ENCODE measurements at places on chromosomes 2 and 18.
A peak's percentile ranks its signal among the peaks of the same experiment; 100 is the strongest.

DNA sequence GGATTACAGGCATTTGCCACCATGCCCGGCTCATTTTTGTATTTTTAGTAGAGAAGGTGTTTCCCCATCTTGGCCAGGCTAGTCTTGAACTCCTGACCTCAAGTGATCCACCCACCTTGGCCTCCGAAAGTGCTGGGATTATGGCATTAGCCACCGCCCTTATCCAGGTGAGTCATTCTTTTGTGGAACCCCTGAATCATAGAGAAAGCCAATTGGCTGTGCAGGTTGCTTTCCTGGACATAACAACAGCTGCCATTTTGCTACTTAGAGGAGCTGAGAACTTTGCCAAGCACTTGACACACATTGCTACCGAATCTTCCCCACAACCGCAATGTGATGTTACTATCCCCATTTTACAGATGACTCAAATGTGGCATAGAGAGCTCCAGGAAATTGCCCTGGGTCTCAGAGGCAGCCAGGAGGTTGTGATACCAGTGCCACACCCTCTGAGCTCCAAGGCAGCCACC, 36.0 kb downstream of the SETBP1 start:
- no peak overlapping the region for H3K27ac ChIP-seq
- H3K4me1 ChIP-seq, result peaks cover 14% of the 10 kb centered on the region
- H3K4me3 ChIP-seq, result no peak overlapping the region
- no peak for DNase-seq
- peaks cover 4% of the 10 kb centered on the region for H3K36me3 ChIP-seq

- peak overlapping the region; percentile 74 for H3K4me3 ChIP-seq
- no peaks in the 10 kb centered on the region for H3K36me3 ChIP-seq
- H3K4me1 ChIP-seq, result peaks cover 12% of the 10 kb centered on the region
- no peaks in the 10 kb centered on the region for H3K27me3 ChIP-seq
- no peak for DNase-seq
Observed at GRCh38 chr2:47907039-47907781, 912 bp upstream of the FBXO11 start.

GRCh38 chr2:109322641-109323040, 193.6 kb downstream of the SH3RF3 start:
- no peak overlapping the region for H3K4me3 ChIP-seq
- DNase-seq, result no peak
- H3K36me3 ChIP-seq, result no peaks in the 10 kb centered on the region
- peaks cover 17% of the 10 kb centered on the region for H3K27me3 ChIP-seq

- H3K27ac ChIP-seq, result no peak overlapping the region
- H3K4me3 ChIP-seq, result no peak overlapping the region
- H3K36me3 ChIP-seq, result peaks cover 7% of the 10 kb centered on the region
- no peak for DNase-seq
- no peaks in the 10 kb centered on the region for H3K27me3 ChIP-seq
- peaks cover 4% of the 10 kb centered on the region for H3K4me1 ChIP-seq
Observed at GRCh38 chr2:86617738-86618137, 5.9 kb downstream of the RNF103 start.

DNA sequence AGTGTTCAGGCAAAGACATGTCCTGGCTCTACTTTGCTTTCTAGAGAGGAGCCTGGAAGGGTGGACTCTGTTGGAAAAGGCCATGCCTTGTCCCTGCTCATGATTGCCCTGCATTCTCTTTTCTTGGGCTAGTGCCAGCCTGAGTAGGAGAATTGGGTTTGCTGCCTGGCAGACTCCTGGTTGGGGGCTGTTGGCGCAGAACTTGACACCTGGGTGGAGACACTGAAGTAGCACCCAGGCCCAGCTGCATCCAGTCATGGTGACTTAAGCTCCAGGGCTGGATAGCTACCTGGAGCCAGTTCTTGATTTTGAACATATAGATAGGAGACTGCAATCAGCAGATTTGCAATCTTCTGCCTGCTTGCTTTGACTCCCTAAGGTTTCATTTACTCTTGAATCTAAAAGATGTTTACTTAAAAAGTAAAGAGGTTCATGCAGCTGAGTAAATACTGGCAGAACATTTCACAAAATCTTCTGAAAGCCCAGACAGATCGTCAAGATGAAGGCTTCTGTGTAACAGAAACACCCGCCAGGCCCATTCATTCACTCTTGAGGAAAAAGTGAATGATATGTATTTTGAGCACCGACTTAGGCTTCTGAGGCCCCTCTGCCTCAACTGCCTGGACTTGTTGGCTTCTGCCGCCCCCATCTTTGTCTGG, 38.0 kb upstream of the YWHAQ start:
- DNase-seq, result no peak
- no peaks in the 10 kb centered on the region for H3K4me1 ChIP-seq
- H3K27ac ChIP-seq, result no peak overlapping the region
- H3K27me3 ChIP-seq, result peaks cover 4% of the 10 kb centered on the region

DNA sequence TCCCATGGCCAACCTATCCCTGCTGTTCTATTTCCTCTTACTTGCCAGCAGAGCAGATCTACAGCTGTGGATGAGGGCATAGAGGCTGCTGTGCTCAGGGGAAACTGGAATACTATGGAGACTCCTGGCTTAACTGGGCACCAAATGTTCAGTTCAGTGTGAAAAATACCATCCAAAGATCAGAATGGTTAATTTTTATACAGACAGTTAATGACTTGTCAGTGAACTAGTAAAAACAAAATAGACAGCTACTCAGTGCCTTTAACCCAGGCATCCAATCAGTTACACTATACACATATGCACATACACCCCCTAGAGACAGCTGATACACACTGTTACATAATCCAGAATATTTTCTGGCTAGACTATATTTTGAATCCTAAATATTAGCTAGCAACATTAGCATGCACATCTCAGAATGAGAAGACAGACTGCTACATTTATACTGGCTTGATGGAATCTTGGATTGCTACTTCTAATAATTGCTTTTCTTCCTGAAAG, 59.1 kb upstream of the WIPF1 start:
- no peak for DNase-seq
- no peaks in the 10 kb centered on the region for H3K4me1 ChIP-seq
- no peak overlapping the region for H3K4me3 ChIP-seq
- H3K36me3 ChIP-seq, result no peaks in the 10 kb centered on the region
- H3K27ac ChIP-seq, result no peak overlapping the region

GRCh38 chr2:25125976-25126375, 42.4 kb downstream of the POMC start:
- H3K27ac ChIP-seq, result no peak overlapping the region
- H3K36me3 ChIP-seq, result no peaks in the 10 kb centered on the region
- DNase-seq, result no peak
- H3K4me3 ChIP-seq, result no peak overlapping the region
- H3K27me3 ChIP-seq, result peaks cover 14% of the 10 kb centered on the region

- H3K4me1 ChIP-seq, result no peaks in the 10 kb centered on the region
- no peak for DNase-seq
- no peak overlapping the region for H3K27ac ChIP-seq
- no peaks in the 10 kb centered on the region for H3K36me3 ChIP-seq
- H3K27me3 ChIP-seq, result peaks cover 17% of the 10 kb centered on the region
- H3K4me3 ChIP-seq, result no peak overlapping the region
Observed at GRCh38 chr2:222057347-222058073, 241.3 kb downstream of the PAX3 start.

- H3K27ac ChIP-seq, result no peak overlapping the region
- H3K36me3 ChIP-seq, result no peaks in the 10 kb centered on the region
- no peaks in the 10 kb centered on the region for H3K4me1 ChIP-seq
- H3K27me3 ChIP-seq, result no peaks in the 10 kb centered on the region
Observed at GRCh38 chr2:196516564-196516963, 123.0 kb upstream of the CCDC150 start.

- no peak overlapping the region for H3K27ac ChIP-seq
- peaks cover 8% of the 10 kb centered on the region for H3K4me1 ChIP-seq
- no peaks in the 10 kb centered on the region for H3K27me3 ChIP-seq
- H3K4me3 ChIP-seq, result peak overlapping the region; percentile 82
Observed at GRCh38 chr18:23438046-23438377, 15.1 kb upstream of the RIOK3 start.

- peaks cover 14% of the 10 kb centered on the region for H3K4me1 ChIP-seq
- H3K27me3 ChIP-seq, result no peaks in the 10 kb centered on the region
- H3K27ac ChIP-seq, result no peak overlapping the region
- no peak overlapping the region for H3K4me3 ChIP-seq
- no peak for DNase-seq
Observed at GRCh38 chr2:88058191-88058590, 2.6 kb upstream of the KRCC1 start.

DNA sequence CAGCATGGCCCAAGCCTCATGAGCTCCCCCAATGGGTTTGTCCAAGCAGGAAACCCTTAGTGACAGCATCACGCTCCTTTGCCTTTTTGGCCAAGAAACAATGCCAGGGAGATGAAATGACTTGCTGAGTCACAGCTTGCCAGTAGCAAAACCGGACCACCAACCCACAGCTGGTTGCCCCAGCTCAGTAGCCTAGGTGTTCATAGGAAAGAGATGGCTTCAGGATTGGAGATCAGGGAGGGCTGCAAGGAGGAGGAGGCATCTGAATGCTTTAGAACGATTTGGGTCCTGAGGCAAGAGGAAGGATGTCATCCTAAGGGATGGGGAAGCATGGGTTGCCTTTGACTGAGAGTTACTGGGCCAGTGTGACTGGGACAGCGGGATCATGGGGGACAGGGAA, 116.7 kb downstream of the CELF4 start:
- H3K4me3 ChIP-seq, result no peak overlapping the region
- H3K27me3 ChIP-seq, result no peaks in the 10 kb centered on the region
- no peak overlapping the region for H3K27ac ChIP-seq
- DNase-seq, result no peak
- no peaks in the 10 kb centered on the region for H3K36me3 ChIP-seq
- H3K4me1 ChIP-seq, result no peaks in the 10 kb centered on the region

- DNase-seq, result no peak
- no peak overlapping the region for H3K4me3 ChIP-seq
- no peaks in the 10 kb centered on the region for H3K27me3 ChIP-seq
- no peaks in the 10 kb centered on the region for H3K36me3 ChIP-seq
- H3K4me1 ChIP-seq, result no peaks in the 10 kb centered on the region
Observed at GRCh38 chr2:104428155-104428554, 425.8 kb upstream of the POU3F3 start.

- DNase-seq, result no peak
- H3K27ac ChIP-seq, result no peak overlapping the region
- H3K36me3 ChIP-seq, result no peaks in the 10 kb centered on the region
- no peaks in the 10 kb centered on the region for H3K27me3 ChIP-seq
Observed at GRCh38 chr2:237184919-237185552, 99.3 kb downstream of the COPS8 start.

GRCh38 chr2:3000968-3001367, 376.6 kb downstream of the EIPR1 start:
- no peaks in the 10 kb centered on the region for H3K4me1 ChIP-seq
- no peaks in the 10 kb centered on the region for H3K36me3 ChIP-seq
- no peak overlapping the region for H3K27ac ChIP-seq
- H3K27me3 ChIP-seq, result no peaks in the 10 kb centered on the region
- no peak for DNase-seq
- no peak overlapping the region for H3K4me3 ChIP-seq

DNA sequence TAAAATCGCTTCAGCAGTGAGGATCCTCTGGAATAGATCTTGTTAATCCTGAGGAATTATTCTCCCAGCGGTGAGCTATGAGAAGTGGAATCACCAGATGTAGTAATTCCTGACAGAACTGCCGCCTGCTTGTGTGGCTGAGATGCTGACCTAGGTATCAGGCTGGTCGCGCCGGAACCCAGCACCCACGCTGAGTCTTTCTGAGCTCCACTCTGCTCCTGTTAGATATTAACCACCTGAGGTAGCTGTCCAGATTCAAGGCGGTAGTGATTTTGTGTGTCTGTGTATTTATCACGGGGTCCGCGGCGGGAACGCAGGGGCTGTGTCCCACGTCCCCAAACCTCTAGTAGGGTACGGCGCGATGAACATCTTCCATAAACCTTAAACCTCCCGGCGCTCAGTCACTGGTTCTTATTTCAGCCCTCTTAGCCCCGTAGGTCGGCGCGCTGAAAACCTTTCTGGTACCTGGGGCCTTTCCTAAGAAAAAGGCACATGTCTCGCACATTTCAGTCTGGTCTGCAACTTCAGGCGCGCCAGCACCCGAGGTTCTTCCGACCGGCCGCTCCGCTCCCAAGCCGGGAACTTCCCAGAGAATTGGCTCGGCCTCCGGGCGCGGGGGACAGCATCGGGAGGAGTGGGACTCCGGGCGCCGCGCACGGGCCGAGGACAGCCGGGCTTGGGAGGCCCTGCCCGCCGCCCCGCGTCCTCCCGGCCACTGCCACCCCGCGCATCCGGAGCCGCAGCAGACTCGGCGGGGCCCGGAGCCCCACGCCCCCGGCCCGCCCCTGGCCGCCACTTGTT, 542 bp upstream of the CNNM3 start:
- peaks cover 1% of the 10 kb centered on the region for H3K36me3 ChIP-seq
- H3K4me1 ChIP-seq, result peaks cover 14% of the 10 kb centered on the region
- H3K27ac ChIP-seq, result peak overlapping the region; percentile 48
- peak overlapping the region; percentile 74 for H3K4me3 ChIP-seq

GRCh38 chr2:239903210-239903609, 121.9 kb downstream of the NDUFA10 start:
- no peak for DNase-seq
- no peaks in the 10 kb centered on the region for H3K36me3 ChIP-seq
- no peaks in the 10 kb centered on the region for H3K4me1 ChIP-seq
- H3K4me3 ChIP-seq, result no peak overlapping the region

All from keratinocyte (primary cell).